ENCODE measurements at places on chromosomes 1 and 21.

DNA sequence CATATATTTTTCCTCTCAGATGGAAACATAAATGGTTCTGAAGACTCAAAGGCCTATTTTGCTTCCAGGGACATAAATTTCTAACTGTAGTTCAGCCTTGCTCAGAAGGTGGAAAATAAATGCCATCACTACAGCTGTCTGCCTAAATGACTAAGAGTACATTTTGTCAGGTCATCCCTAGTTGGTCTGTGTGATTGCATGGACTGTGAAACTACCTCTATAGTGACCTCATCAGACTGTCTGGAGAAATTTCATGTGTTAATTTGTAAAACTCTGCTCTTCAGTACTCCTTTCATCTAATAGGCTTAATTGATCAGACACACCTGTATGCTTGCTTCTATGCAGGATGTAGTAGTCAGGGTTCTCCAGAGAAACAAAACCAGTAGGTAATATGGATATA, 886.9 kb downstream of the AMY1C start:
- DNase-seq = no peak

GRCh38 chr1:91148641-91149069, 126.8 kb upstream of the ZNF644 start:
- no peak for DNase-seq

DNA sequence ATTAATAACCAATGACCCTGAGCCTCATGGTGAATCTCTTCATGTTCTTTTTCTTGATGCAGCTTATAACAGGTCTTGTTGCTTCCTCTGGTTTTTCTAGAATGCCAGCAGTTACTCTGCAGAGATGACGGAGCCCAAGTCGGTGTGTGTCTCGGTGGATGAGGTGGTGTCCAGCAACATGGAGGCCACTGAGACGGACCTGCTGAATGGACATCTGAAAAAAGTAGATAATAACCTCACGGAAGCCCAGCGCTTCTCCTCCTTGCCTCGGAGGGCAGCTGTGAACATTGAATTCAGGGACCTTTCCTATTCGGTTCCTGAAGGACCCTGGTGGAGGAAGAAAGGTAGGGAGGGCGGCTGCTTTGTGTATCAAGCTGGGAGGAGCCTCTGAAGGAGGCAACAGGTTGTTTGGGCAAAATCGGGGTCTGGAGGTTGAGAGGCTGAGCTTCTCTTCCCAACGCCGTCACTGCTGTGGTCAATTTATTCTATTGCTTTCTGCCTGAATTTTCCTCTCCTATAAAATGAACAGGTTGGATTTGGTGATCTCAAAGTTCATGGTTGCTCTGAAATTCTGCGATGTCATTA, 6.7 kb downstream of the ABCG1 start:
- no peak for DNase-seq

- no peak for DNase-seq
Measured at GRCh38 chr1:31783846-31784245, 19.7 kb upstream of the ADGRB2 start.

DNA sequence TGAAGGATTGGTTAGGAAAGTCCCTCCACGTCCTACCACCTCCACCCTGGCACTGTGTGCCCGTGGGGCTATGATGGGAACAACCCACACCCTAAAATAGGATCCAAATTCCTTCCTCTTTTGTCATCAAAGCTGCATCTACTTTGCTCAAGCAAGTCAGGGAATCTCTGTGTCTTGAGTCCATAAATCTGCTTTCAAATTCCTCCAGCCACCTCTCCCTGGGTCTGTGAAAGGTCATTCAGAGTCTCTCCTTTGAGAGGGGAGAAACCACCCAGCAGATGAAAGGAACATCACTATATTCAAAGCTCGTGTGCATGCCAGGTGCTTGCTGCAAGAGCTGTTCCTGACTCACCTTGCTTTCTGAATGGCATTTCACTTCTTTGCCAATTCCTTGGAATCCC, 243.6 kb downstream of the TM2D1 start:
- DNase-seq = no peak

GRCh38 chr1:234745844-234746797, 136.1 kb upstream of the IRF2BP2 start:
- DNase-seq = no peak

DNA sequence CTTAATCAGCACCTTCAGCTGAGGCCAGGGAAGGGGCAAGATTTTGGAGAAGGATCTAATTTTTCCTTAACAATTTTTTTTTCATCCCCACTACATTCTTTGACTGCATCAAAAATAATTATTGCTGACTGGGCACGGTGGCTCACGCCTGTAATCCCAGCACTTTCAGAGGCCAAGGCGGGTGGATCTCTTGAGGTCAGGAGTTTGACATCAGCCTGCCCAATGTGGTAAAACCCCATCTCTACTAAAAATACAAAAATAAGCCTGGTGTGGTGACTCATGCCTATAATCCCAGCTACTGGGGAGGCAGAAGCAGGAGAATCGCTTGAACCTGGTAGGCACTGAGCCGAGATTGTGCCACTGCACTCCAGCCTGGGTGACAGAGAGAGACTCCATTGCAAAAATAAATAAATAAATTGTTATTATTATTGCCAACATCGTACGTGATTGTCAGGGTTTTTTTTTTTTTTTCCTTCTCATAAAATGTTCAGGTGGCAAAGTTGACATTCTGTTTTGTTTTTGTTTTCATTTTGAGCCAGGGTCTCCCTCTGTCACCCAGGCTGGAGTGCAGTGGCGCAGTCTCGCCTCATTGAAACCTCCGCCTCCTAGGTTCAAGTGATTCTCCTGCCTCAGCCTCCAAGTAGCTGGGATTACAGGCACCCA, 37.3 kb upstream of the MORC3 start:
- DNase-seq = no peak

- DNase-seq = no peak
Measured at GRCh38 chr1:54559771-54560231, 11.8 kb downstream of the ACOT11 start.

GRCh38 chr1:5504364-5504740, 487.9 kb downstream of the NPHP4 start:
- DNase-seq = no peak

- no peak for DNase-seq
Measured at GRCh38 chr1:226995365-226996332, 55.6 kb downstream of the COQ8A start.

DNA sequence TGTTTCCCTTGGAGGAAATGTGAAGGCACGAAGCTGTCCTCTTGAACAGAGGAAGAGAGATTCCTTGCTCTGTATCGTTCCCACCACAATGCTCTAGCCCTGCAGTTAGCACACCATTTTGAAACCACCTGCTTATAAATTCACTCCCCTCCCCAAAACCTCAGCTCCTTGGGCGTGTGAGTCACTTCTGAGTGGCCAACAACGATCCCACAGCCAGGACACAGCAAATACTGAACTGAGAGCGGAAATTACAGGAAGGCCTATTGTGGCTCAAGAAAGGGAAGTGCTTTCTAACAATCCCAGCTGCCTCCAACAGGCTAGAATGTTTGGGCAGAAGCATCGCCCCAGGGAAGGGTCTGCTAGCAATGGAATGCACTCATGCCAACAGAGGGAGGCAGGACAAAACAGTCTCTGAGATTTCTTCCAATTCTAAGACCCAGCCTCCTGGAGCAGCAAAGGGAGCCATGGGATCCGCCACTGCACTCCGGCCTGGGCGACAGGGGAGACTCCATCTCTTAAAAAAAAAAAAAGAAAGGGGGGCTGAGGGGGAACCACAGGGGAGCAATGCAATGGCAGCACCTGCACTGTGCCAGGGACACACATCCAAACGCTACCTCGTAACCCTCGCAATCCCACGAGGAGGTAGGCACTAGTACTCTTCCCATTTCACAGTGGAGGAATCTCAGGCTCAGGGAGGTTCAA, 1.9 kb downstream of the TMEM53 start:
- DNase-seq = no peak

GRCh38 chr1:46401964-46402626, 8.0 kb downstream of the FAAH start:
- no peak for DNase-seq

- no peak for DNase-seq
Measured at GRCh38 chr1:163799190-163799805, 477.5 kb downstream of the NUF2 start.

DNA sequence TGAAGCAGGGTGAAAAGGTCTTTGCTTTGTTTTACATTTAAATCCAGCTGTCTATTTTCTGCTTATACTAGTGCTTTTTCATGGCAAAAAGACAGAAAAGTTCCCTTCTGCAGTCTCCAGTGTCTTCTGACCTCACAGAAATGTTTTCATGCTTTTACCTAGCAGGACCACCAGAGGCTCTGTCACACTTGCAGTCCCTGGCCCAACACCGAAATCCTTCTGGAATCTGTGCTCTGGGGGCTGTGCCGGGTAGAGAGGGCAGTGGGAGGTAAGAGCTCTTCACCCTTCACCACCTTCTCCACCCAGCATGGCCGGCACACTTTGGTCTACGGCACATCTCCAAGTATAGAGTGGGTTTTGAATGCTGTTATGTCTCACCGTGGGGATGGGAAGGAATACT, 20.8 kb downstream of the GNAT2 start:
- DNase-seq = no peak

GRCh38 chr1:62882201-62883104, 98.5 kb downstream of the ATG4C start:
- no peak for DNase-seq

GRCh38 chr1:216221260-216221700, 202.0 kb downstream of the USH2A start:
- DNase-seq = no peak

GRCh38 chr1:229068270-229068987, 202.5 kb upstream of the RAB4A start:
- DNase-seq = no peak

GRCh38 chr1:2115702-2116341, 65.6 kb downstream of the PRKCZ start:
- DNase-seq = no peak

Measured in activated T-cell treated with anti-CD3 and anti-CD28 coated beads for 48 hours (primary cell).